ENCODE measurements at places on chromosomes 16 and 17.

GRCh38 chr17:31299624-31300023 is 2.6 kb upstream of the OMG start:
- no peak for DNase-seq

DNA sequence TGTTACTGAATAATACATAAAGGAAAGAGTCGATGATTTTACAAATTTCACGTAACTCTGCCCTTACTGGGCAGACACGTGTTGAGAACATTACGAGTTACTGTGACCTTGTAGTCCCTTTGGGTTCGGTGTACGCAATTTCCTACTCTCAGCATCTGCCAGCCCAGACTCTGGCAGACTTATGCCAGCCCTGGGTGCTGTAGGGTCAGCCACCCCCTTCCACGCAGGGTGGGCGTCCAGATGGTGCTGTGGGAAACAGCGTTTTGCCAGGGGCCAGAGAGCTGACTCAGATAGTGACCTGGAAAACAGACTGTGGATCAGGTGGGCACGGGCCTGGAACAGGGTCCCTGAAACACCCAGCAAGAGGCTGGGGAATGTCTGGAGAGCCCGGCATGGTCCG is 148.9 kb downstream of the RPTOR start:
- DNase-seq, result no peak

GRCh38 chr16:20944861-20945574 is 44.4 kb downstream of the LYRM1 start:
- peak; percentile 40 for DNase-seq

- no peak for DNase-seq
Observed at GRCh38 chr16:74078511-74079231, 217.9 kb upstream of the PSMD7 start.

DNA sequence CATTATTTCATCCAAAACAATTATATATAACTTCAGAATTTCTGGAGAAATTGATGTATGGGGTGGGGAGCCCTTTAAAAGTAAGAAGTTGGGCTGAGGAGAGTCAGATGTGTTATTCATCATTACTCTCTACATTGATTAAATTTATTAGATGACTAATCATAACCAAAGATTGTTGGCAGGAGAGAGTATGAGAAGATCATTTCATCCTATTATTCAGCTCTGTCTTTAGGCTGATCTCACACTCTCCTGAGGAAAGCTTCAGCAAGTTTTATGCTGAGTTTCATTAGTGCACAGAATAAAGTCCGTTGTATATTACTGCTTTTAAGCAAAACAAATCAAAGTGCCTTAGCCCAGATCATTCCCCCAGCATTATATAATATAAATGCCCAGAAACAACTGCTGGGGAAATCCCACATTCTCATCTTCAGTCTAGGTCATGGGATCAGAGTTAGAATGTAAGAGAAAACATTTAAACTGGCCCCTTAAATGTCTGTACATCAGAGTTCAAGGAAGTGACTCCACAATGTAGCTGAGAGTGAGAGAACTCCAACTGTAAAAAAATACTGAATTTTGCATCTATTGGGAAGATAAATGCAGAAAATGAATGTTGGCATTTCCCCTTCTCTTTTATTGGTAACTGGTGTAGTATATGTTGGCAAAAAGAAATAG is 130.1 kb upstream of the HLF start:
- no peak for DNase-seq

- no peak for DNase-seq
Observed at GRCh38 chr17:17032131-17032692, 10.0 kb upstream of the MPRIP start.

DNA sequence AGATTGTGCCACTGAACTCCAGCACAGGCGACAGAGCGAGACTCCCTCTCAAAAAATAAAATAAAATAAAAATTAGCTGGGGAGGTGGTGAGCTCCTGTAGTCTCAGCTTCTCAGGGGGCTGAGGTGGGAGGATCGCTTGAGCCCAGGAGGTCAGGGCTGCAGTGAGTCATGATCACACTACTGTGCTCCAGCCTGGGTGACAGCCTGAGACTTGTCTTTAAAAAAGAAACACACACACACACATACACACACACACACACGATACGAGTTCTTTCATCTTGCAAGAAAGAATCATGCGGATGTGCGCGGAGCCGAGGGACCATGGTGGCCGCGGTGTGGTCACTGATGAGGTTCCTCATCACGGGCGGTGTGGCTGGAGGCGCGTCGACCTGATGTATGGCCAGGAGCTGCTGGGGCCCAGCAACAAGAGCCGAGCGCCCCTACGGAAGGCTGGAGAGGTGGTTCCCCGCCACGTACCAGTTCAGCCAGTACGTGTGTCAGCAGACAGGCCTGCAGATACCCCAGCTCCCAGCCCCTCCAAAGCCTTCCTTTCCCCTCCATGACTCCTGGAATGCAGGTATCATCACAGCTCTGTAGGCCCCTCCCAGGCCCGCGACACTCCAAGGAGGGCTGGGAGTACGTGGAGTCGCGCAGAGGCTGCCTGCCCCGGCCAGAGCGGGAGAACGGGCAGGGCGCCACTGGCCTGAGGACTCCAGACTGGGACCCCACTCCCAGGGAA is 20.7 kb downstream of the NXN start:
- no peak for DNase-seq

- no peak for DNase-seq
Observed at GRCh38 chr17:74362069-74362405, 369 bp upstream of the BTBD17 start.

- DNase-seq, result no peak
Observed at GRCh38 chr16:89931964-89932363, 8.8 kb downstream of the TUBB3 start.

- no peak for DNase-seq
Observed at GRCh38 chr17:77151186-77151585, 10.4 kb downstream of the SEC14L1 start.
